ENCODE measurements at places on chromosomes 3 and 15.

GRCh38 chr15:85504749-85505676 is 124.6 kb downstream of the AKAP13 start:
- no peak for DNase-seq

DNA sequence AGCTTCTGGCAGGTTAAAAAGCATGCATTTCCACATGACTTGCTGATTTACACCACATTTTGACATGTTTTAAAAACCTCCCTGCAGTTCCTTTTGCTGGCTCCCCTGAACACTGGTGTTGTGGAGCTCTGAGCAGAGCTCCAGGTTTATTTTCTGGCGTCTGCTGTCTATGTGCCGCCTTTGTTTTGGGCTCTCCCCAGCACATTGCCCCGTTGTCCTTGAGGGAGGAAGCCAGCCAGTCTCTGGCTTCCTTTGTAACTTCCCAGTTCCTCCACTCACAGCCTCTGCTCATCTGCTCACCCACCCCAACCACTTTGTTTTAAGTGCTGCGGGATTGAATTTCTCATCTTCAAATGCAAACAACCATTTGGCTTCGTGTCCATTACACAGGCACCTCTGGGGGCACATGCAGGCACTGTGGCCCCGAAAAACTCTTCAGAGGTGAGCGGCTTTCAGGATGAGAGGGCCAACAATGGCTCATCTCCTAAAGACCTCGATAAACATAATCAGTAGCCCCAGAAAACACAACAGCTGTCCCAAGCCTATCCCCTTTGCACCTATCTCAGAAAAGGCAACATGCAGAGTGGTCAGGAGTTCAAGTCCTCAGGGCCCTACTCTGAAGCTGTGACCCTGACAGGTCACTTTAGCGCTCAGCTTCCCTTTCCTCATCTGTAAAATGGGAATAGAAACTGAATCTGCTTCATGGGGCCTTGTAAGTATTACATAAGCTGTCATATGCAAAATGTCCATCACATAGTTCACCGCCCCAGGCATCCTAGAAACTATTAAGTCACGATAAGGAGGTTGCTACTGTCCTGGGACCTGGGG is 1.3 kb upstream of the MEF2A start:
- DNase-seq, result no peak

- no peak for DNase-seq
Observed at GRCh38 chr3:133627789-133628188, 34.0 kb downstream of the TOPBP1 start.

DNA sequence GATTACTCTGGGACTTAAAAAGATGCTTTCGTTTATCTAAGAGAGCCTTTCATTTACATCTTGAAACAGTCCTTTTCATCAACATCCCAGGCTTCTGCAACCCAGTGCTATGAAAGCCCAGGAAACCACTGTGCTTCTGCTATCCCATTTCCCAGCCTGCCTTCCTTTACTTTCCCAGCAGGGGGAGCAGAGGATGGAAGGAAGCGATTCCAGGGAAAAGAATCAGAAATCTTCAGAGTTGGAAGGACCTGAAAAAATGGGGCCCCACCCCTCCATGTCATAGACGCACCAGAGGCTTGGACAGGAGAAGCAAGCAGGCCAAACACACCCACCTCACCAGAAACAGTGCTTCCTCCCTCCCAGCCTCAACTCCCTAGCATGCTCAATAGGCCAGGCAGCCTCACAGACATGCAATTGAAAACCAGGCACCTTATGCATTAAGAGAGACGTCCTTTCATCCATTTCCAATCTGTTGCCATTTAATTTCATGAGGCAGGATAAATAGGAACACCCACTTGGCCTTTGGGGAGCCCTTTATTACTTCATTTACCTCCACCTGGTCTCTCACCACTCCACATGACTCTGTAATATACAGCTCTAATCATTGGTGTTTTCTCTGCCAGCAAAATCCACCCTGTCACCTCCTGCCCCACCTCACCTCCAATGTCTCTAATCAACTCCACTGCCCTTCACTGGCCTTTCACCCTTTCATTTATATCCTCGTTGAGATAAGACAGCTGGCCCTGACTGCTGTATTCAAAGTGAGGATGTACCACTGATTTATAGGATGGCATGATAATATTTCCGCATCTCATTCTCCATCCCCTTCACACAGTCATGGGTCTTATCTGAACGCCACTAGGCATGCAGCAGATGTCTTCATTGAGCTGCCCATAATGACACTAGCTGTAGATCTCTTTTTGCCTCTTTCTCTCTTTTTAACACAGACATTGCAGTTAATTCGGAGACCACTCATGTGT is 583.9 kb downstream of the NTRK3 start:
- no peak for DNase-seq

- DNase-seq, result no peak
Observed at GRCh38 chr3:77072232-77072631, 32.3 kb downstream of the ROBO2 start.

- DNase-seq, result no peak
Observed at GRCh38 chr3:140956058-140956835, 14.6 kb downstream of the SLC25A36 start.

DNA sequence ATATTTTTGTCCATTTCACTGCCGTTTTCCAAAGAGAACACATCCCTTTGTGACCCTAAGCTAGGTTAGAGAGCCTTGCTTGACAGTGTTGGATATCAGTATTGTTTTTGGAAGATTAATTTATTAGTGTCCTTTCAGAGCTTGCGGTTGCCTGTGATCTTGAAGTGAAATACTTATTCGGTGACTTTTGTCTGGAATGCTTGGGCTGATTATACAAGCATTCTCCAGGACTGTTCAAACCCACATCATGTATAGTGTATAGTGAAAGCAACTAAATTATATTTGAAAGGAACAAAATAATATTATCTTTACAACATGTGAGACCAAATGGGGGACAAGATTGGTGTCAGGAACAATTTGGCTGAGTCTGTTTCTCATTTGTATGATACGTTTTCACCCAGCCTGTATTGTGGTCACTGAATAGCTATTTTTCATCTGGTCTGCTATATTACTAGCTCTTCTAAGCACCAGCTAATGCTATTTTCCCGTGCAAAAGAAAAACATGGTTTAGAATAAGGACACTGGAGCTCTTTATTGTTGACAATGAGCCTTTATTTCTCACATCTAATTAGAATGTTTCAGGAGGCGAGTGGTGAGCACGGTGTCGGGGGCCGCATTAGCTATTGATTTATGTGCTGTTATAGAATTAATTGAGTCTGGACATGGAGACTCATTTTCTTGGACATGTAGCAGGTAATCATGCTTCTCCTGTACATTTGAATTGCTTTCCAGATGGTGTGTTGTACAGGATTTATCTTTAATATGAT is 158.1 kb downstream of the APBA2 start:
- no peak for DNase-seq

- no peak for DNase-seq
Observed at GRCh38 chr3:133386876-133387275, 13.0 kb upstream of the BFSP2 start.

- DNase-seq, result no peak
Observed at GRCh38 chr3:45487508-45487907, 99.1 kb downstream of the LARS2 start.

DNA sequence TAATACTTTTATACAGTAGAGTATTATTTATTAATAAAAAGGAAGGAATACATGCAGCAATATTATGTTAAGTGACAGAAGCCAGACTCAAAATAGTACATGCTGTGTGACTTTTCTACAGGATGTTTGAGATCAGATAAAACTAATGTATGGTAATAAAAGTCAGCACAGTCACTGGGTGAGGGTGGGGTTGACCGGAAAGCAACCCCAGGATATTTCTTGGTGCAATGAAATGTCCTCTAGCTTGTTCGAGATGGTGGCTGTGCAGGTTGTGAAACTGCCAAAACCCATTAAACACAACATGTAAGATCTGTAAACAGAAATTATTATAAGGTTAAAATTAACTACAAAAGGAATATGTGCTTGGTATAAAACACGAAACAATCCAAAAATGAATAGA is 20.8 kb upstream of the ALDH1L1 start:
- no peak for DNase-seq

GRCh38 chr15:31078471-31078870 is 23.1 kb downstream of the TRPM1 start:
- DNase-seq, result no peak

DNA sequence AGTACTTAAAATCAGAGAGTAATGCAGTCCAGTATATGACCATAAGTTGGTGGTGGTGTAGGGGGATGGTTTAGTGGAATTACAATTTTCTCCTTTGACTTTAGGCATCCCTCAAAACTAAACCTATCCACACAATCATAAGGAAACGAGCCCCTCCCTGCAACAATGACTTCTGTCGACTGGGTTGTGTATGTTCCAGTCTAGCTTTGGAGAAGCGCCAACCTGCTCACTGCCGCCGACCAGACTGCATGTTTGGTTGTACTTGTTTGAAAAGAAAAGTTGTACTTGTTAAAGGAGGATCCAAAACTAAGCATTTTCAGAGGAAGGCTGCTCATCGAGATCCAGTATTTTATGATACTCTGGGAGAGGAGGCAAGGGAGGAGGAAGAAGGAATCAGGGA is 52.8 kb downstream of the MGA start:
- DNase-seq, result no peak

- no peak for DNase-seq
Observed at GRCh38 chr15:79290642-79291275, 8.2 kb downstream of the ANKRD34C start.
